ENCODE measurements at places on chromosomes 13 and 19.

GRCh38 chr19:10520652-10521318, 3.5 kb upstream of the S1PR5 start:
- no peak for DNase-seq

GRCh38 chr13:24605923-24606372, 74.3 kb upstream of the ATP12A start:
- no peak for DNase-seq

GRCh38 chr13:50016444-50016843, 1.2 kb downstream of the KCNRG start:
- DNase-seq: no peak

- no peak for DNase-seq
These were observed 5.3 kb downstream of the KLK10 start for GRCh38 chr19:51014242-51014641.

GRCh38 chr19:46408664-46409039, 4.7 kb downstream of the CCDC8 start:
- DNase-seq: no peak

DNA sequence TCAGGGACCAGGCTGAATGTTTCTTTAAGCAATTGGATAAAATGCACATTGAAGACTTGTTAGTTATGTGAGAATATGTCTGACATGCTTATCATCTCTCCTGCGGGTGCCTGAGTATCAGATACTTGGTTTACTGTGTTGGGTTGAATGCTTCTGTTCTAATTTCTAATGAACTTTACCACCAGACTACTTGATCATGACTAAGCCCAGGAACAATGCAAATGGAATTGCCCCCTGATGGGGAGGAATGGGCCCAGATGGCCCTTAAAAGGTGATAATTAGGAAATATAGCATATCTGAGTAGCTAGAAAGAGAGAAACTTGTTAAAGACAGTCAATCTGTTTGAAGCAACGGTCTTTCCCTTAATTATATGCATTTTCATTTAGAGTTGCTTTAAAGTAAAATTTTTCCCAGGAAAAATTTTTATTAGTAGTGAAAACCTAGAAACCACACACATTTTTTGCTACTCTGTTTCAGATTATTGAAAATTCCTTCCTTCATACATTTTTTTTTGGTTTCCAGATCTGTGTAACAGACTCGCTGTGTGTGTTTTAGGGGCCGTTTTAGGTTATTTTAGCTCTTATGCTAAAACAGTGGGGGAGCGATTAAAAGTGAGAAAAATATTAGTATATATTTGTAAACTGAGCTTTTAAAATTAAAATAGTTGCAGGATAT, 186.6 kb downstream of the TM9SF2 start:
- no peak for DNase-seq

DNA sequence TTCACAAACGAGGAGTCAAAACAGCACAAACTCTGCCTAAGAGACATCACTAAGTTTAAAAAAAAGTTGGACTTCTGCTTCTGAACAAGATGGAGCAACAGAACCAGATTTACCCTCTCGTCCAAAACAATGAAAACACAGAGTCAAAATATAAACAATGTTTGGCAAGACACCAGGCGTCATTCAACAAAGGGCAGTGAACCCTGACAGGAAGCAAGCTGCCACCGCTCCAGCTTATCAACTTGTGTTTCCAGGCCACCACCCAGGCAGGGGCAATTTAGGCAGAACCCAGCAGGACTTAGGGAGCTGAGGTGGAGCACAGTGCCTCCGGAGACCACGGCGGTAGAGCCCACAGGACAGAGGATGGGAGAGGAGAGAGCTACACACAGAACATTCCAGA, 8.6 kb upstream of the NAPA start:
- no peak for DNase-seq

DNA sequence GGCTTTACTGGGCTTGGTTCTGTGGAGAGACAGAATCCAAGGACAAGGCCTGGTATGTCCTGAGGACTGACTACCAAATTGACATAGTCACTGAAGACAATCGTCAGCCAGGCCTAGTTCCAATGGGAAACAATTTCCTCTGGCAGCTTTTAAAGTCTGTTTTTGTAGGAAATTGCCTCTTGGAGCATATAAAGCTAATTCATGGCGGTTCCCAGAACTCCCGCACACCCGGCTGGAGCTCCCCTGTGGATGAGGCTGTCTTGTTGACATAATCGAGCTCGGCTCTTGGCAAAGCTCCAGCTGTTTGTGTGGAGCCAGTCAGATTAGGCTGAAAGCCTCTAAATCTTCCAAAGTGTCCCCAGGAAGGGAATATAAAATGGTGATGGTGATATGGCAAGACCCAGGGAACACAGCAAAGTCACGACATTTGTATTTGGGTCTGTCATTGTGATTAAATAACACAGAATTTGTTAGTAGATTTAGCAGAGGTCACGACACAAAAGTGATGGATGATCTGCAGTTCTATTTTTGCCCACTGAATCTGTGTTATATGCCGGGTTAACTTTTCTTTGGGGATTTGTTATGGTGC, 395.0 kb downstream of the PCDH9 start:
- no peak for DNase-seq

DNA sequence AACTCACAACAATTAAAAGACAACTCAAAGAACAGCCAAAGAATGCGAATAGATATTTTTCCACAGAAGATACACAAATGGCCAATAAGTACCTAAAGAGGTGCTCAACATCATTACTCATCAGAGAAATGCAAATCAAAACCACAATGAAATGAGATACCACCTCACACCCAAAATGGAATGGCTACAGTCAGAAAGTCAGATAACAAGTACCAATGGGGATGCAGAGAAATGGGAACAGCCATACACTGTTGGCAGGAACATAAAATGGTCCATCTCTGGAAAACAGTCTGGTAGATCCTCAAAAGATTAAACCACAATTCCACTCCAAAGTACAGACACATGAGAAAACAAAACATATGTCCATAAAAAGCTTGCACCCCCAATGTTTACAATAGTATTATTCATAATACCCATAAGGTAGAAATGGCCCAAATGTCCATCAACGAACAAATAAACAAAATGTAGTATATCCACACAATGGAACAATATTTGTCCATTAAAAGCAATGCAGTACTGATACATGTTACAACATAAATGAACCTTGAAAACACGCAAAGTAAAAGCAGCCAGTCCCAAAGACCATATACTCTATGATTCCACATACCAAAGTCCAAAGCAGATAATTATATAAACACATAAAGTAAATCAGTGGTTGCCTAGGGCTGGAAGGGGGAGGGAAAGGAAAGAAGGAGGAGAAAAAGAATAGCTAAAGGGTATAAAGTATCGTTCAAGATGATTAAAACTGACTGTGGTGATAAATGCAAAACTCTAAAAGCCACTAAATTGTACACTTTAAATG, 19.6 kb downstream of the USP12 start:
- DNase-seq: no peak

DNA sequence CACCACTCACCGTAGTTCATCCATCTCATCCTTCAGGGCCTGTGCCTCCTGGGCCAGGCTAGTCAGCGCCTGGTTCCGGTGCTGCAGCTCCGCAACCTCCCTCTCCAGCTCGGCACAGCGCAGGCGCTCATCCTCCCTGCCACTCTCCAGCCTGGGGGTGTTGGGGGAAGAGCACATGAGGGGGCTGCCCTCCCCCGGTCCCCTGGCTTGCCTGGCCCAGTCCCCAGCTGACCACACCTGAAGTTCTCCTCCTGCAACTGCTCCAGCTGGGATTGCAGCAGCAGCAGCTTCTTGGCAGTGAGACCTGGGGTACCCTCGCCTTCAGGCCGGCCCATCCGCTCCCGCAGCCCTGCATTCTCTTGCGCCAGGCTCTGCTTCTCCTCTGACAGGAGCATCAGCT, 4.4 kb downstream of the HOOK2 start:
- no peak for DNase-seq

GRCh38 chr13:111119966-111120365, 4.9 kb downstream of the ARHGEF7 start:
- DNase-seq: no peak

DNA sequence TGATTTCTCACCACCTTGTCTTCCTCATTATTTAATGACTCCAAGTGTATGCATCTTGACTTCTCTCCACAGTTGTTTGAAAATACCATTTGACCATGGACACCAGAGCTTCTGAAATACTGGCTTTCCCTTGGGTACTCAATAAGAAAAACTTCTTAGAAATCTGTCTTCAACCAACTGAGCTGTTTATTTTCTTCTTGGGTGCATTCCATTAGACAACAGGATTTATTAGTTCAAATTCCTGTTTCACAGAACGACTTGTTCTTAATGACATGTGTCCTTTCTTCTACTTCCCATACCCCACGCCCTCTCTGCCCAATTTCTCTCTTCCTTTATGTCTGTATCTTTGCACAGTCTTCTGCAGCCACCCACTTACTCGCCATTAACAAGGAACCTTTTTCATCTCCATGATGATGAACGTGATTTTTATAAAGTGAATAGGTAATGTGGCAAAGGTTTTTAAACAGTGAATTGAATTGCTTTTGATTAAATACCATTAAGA, 11.3 kb upstream of the ITM2B start:
- no peak for DNase-seq

GRCh38 chr13:114025714-114026431, 52.0 kb upstream of the C13orf46 start:
- DNase-seq: no peak

DNA sequence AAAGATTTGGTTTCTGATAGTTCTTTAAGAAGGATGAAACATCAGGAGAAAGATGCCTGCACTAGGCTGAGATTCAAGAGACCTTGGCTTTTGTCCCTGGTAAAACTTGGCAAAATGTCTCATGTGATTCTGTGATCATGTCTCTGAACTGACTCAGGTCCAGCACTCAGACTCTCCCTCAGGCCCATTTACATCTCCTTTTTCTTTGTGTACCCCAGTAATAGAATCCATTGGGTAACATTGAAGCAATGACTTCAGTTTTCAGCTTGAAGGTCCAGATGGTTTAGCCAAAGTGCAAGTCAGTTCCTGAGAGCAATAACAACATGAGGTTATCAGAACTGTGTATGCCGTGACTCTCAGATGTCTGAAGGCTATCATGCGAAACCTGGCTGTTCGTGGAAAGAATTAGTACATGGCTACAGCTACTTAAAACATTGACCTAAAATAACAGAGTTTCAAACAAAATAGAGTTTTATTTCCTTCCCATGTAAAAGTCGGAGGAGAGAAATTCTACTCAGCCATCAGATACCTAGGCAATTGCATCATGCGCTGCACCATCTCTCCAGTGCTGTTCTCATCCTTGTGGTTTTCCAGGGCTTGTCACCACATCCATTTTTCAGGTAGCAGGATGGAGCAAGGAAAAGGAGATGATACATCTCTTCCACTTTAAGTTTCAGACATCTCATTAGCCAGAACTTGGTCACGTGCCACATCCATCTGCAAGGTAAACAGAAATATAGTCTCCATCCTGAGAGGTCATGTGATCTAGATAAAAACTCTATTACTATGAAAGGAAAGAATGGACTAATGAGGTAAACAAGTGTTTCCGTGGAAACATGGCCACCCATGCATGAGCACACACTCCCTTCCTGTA, 117.3 kb downstream of the POSTN start:
- DNase-seq: no peak

Data from activated naive CD4-positive, alpha-beta T cell treated with Interleukin-2 at 50 U/mL for 16 hours (primary cell).